Tibial nerve (tissue), 4 donors: ENCODE measurements at places on chromosomes 1 and 21. TPM values are rescaled to one million over a fixed set of nuclear protein-coding genes. Genes with fewer than 3 reads are reported as not detected.

GRCh38 chr21:25079053-25079452, 528.2 kb downstream of the MRPL39 start:
- no peak overlapping the region for H3K27ac ChIP-seq
- H3K36me3 ChIP-seq, result no peaks in the 10 kb centered on the region
- DNase-seq, result no peak
- no peaks in the 10 kb centered on the region for H3K27me3 ChIP-seq

DNA sequence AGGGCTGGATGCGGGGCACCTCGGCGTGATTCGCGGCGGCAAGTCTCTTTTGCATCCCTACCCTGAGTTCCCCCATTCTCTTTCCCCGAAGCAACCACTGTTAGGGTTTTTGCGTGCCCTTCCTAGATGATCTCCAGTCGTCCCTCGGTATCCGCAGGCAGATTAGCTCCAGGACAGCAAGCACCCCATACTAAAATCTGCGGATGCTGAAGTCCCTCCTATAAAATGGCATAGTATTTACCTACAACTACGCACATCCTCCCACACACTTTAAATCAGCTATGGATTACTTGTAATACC, 22.8 kb upstream of the CFAP126 start:
- no peaks in the 10 kb centered on the region for H3K4me1 ChIP-seq
- DNase-seq, result no peak

- no peaks in the 10 kb centered on the region for H3K4me1 ChIP-seq
- H3K4me3 ChIP-seq, result no peak overlapping the region
- no peaks in the 10 kb centered on the region for H3K36me3 ChIP-seq
- DNase-seq, result no peak
- H3K27me3 ChIP-seq, result no peaks in the 10 kb centered on the region
These were observed 21.2 kb upstream of the SERBP1 start for GRCh38 chr1:67451356-67451755.

DNA sequence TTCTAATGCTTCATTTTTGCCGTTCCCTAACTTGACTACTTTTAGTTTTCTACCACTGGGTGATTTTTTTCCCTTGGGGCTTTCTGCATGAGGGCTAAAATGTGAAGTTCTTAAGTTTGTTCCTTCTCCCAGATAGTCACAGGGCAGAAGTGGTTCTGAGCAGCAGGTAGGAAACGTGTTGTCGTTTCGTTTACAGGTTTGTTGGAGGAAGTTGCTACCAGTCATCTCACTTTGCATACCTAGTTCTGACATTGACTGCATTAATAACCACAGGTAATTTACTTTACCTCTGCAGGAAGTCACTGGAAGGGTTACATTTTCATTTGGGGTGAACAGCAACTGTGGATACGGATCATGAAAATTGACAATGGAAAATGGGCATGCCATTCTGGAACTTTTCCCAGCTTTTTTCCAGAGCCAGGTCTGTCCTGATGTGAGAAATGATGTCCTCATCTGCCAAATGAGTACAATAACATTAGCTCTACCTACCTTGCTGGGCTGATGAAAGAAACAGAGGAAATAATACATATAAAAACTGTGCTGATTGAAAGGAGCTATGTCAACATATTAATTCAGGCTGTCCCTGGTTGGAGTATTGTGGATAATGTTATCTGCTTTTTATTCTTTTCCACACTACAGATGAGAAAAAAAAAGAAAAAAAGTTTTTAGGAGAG, 94.2 kb downstream of the DISC1 start:
- no peaks in the 10 kb centered on the region for H3K36me3 ChIP-seq
- no peak for DNase-seq
- H3K4me3 ChIP-seq, result no peak overlapping the region
- H3K4me1 ChIP-seq, result no peaks in the 10 kb centered on the region

DNA sequence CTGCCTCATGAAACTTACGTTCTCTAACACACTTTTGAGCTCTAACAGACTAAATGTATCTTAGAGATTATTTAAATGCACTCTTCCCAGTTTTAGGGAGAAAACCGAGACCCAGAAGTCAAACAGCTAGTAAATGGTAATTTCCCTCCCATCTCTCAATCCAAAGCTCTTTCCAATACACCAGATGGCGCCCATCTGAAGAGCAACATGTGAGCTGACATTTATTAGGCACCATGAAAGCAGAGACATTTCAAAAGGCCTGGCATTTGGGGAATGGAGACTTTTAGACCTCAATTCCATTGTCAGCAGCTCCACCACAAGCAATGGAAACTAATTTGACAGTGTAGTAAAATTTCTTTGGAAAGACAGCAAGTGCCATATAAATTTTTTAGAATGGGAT, 191.4 kb downstream of the DAB1 start:
- H3K4me1 ChIP-seq, result no peaks in the 10 kb centered on the region
- no peak overlapping the region for H3K27ac ChIP-seq
- H3K4me3 ChIP-seq, result no peak overlapping the region
- no peaks in the 10 kb centered on the region for H3K27me3 ChIP-seq
- no peak for DNase-seq
- H3K36me3 ChIP-seq, result no peaks in the 10 kb centered on the region

DNA sequence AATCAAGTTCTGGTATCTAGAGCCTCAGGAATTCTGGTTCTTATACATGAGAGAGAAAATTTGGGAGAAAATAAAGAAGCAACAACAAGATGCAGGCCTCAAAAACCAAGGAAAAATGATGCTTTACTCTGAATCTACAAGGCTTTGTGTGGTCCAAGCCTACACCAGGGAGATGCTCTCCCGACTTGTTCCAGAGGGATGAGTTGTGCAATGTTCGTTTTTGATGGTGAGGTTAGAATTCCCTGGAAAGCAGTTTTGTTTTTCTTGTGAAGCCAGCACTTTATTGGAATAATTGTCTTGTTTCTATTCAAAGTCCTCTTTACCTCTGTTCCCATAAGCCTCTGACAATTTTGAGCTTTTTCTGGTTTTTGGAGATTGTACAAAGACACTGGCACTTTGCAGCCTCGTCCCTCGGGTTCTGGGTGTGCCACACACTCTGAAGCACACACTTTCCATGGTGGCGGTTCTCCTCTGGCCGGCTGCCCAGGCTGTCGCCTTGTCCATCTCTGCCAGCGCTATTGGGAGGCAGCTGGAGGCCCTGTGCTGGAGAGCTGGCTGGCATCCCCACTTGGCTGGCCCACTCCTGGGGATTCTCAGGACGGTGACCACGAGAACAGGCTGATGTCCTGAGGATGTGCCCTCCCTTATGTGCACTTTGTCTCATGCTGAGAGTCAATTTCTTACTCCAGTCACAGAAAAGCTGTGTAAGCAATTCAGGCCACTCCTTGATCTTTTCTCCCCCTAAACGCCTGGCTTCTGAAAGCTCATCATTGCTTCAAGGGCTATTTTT, 70.2 kb downstream of the EDEM3 start:
- H3K4me1 ChIP-seq, result no peaks in the 10 kb centered on the region
- no peaks in the 10 kb centered on the region for H3K36me3 ChIP-seq
- peak; percentile 38 for DNase-seq
- H3K27me3 ChIP-seq, result no peaks in the 10 kb centered on the region

- no peaks in the 10 kb centered on the region for H3K4me1 ChIP-seq
- no peaks in the 10 kb centered on the region for H3K27me3 ChIP-seq
- H3K4me3 ChIP-seq, result no peak overlapping the region
- H3K27ac ChIP-seq, result peak overlapping the region; percentile 34
- no peak for DNase-seq
- H3K36me3 ChIP-seq, result no peaks in the 10 kb centered on the region
These were observed 29.0 kb upstream of the KHDRBS1 start for GRCh38 chr1:31984419-31985347.

GRCh38 chr1:212238552-212238951, 46.7 kb upstream of the PPP2R5A start:
- H3K4me3 ChIP-seq, result no peak overlapping the region
- peaks cover 5% of the 10 kb centered on the region for H3K4me1 ChIP-seq
- DNase-seq, result no peak
- H3K27me3 ChIP-seq, result no peaks in the 10 kb centered on the region
- no peaks in the 10 kb centered on the region for H3K36me3 ChIP-seq

GRCh38 chr1:180581635-180582039, 22.9 kb downstream of the OVAAL start:
- no peaks in the 10 kb centered on the region for H3K4me1 ChIP-seq
- no peak for DNase-seq

DNA sequence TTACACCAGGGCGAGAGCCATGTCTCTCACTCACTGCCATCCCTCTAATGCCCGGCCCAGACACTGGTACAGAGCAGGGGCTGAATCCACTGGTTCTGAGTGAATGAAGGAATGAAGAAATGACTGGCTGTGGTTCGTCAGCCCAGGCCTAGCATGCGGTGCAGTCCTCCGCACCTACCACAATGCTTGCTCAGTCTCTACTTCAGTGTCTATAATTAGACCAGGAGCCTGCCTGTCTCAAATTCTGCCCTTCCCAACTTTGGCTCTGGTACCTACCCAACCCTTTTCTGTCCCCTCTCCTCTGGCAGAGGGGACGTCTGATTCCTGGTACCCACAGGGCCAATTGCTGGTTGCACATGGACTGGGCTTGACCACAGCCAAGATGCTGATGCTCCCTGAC, 118.2 kb upstream of the GRIK3 start:
- no peaks in the 10 kb centered on the region for H3K27me3 ChIP-seq
- no peaks in the 10 kb centered on the region for H3K36me3 ChIP-seq
- H3K4me3 ChIP-seq, result no peak overlapping the region
- no peaks in the 10 kb centered on the region for H3K4me1 ChIP-seq
- DNase-seq, result no peak

DNA sequence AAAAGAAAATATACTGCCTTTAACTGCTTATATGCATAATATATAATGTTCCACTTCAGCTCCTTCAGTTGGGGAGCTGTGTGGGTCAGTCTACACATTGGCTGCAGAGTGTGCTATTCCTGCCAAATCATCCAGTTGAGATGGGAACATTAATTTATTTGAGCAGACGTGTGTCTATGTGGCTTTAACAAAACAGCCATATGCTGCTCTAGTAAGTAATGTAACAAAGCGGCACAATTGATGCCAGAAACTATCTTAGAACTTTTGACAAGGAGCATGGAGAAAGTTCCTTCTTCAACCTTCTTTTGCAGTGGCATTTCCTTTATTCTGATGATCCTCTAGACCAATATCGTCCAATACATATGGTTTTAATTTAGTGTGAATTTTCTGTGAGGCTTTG, 285.9 kb upstream of the C1orf87 start:
- no peak overlapping the region for H3K4me3 ChIP-seq
- DNase-seq, result no peak
- no peaks in the 10 kb centered on the region for H3K27me3 ChIP-seq
- H3K4me1 ChIP-seq, result no peaks in the 10 kb centered on the region

GRCh38 chr1:10537082-10537766, 62.5 kb downstream of the PEX14 start:
- no peaks in the 10 kb centered on the region for H3K27me3 ChIP-seq
- no peaks in the 10 kb centered on the region for H3K36me3 ChIP-seq
- DNase-seq, result no peak
- H3K4me3 ChIP-seq, result no peak overlapping the region

Gene DNAJB4
- 34.5 TPM for total RNA-seq

Gene RPL11
- 781 TPM for total RNA-seq

DNA sequence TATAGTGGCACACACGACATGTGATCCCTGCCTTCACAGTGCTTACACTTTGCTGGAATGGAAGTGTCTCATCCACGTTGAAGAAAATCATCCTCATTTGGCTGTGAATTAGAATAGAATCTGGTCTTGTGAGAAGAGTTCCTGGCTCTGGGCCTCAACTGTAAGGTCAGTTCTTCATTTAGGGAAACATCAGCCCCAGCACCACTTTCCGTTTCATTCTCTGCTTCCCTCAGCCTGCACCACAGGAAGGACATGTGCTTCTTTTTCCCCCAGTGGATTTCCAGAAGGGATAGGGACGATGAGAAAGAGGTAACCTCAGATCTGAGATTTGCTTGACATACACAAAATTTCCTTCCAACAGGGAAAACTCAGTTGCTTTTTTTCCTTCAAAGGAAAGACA, 3.7 kb upstream of the ALX3 start:
- no peaks in the 10 kb centered on the region for H3K36me3 ChIP-seq
- H3K4me1 ChIP-seq, result peaks cover 13% of the 10 kb centered on the region
- DNase-seq, result no peak
- H3K27ac ChIP-seq, result no peak overlapping the region
- no peak overlapping the region for H3K4me3 ChIP-seq

Gene SH2D1B
- not detected for total RNA-seq

GRCh38 chr1:174262349-174263241, 103.3 kb downstream of the RABGAP1L start:
- H3K4me1 ChIP-seq, result peaks cover 4% of the 10 kb centered on the region
- DNase-seq, result peak; percentile 25
- H3K27me3 ChIP-seq, result no peaks in the 10 kb centered on the region
- H3K4me3 ChIP-seq, result no peak overlapping the region
- H3K27ac ChIP-seq, result no peak overlapping the region
- no peaks in the 10 kb centered on the region for H3K36me3 ChIP-seq

Gene BMP8B
- 33.9 TPM for total RNA-seq

DNA sequence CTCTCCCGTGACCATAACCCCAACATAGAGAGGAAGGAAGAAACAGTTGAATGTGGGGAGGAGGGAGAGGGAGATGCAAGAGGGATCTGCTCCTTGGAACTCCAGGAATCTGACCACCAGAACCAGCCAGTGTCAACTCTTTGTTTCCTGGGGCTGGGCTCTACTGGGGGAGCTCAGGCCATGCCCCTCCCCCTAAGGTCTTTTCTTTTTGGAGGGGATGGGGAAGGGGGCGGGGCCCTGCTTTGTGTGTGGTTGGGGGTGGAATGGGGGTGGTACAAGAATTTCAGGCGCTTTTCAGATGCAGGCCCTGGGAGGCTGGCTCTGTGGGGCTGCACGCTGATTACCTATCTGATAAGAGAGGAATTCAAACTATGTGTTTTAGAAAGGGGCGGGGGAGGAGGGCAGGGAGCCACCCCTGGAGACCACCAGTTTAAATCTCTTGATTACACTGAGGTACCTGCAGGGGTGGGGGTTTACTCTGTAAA, 8.3 kb downstream of the LIN28A start:
- no peak overlapping the region for H3K4me3 ChIP-seq
- no peaks in the 10 kb centered on the region for H3K36me3 ChIP-seq
- no peak for DNase-seq
- H3K27me3 ChIP-seq, result peaks cover 42% of the 10 kb centered on the region
- no peaks in the 10 kb centered on the region for H3K4me1 ChIP-seq
- no peak overlapping the region for H3K27ac ChIP-seq
